ACHN (cell line): ENCODE measurements at places on chromosomes 5 and 9.

DNA sequence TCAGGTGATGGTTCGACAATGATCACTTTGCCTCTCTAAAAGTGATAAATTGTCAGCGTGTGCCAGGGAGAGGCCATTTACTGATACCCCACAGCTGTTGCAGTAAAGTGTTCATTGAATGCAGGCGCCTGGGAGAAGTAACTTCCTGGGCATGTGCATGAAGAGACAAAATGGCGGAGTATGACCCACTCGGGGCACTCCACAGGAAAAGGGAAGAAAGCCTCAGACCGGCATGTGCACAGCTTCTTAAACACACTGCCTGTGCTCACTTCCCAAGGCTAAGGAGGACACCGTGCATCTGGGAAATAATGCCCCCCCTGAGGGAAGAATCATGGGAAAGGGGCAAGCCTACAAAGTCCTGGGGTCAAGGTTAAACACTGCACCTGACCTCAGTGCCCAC lies 329.5 kb downstream of the ICE1 start:
- no peak for DNase-seq

DNA sequence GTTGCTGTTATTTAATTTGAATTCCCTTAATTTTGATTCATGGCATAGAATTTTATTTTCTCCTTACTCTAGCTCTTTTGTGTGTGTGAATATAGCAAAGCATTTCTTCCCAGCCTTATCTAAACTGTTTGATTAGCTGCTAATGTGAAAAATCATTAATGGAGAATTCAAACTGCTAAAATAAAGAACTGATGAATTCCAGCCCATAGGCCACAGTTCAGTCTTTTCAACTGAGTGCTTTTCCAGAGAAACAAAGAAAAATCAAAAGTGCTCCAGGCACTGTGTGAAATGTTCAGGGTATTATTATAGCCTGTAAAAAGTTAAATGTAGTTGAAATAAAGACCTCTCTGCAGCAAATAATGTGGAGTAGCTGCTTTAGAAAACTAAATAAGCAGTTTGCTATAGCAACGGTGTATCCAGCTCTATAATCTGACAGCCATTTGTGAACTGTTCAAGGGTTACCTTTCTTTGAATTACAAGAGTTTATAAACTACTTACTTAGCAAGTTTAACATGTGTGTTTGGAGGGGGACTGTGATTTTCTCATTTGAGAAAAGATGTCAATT lies 123.8 kb downstream of the GIN1 start:
- DNase-seq, result no peak

- no peak for DNase-seq
These were observed 12.1 kb downstream of the MTRR start for GRCh38 chr5:7881091-7881490.

GRCh38 chr9:16344343-16344742 lies 526.1 kb downstream of the BNC2 start:
- DNase-seq, result peak; percentile 35

DNA sequence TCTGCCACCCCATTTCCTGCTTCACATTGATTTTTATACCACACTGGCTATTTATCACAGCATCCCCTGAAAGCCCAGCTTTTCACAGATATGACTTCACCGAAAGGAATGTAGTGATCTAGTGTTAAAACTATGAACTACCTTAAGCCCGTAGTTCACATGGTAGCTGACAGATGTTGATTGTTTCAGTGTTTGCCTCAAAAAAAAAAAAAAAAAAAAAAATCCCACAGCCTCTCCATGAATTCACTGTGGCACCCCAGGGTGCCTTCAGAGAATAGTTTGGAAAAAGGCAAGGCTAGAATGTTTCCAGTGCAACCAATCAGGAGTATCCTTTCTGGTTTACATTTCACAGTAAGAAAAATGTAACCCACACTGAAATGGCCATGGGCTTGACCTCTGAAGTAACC lies 37.1 kb downstream of the GLIS3 start:
- peak; percentile 94 for DNase-seq

DNA sequence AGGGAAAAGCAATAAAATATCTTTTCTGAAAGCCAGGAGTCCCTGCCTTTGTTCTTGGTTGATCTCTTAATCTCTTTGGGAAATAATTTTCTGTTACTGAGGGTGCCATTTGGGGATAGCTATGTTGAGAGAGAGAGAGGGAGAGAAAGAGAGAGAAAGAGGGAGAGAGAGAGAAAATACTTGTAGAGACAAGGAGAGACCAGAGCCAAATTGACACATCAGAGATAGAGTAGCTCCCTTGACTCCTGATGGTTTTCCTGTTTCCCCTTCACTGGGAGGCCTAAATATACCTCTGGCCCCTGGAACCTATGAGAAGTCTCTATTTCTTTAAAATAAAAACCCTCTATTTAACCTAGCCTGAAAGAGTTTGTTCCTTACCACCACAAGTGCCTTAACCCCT lies 14.9 kb downstream of the CMYA5 start:
- DNase-seq, result no peak

GRCh38 chr9:103649086-103649485 lies 445.0 kb upstream of the SMC2 start:
- DNase-seq, result no peak

DNA sequence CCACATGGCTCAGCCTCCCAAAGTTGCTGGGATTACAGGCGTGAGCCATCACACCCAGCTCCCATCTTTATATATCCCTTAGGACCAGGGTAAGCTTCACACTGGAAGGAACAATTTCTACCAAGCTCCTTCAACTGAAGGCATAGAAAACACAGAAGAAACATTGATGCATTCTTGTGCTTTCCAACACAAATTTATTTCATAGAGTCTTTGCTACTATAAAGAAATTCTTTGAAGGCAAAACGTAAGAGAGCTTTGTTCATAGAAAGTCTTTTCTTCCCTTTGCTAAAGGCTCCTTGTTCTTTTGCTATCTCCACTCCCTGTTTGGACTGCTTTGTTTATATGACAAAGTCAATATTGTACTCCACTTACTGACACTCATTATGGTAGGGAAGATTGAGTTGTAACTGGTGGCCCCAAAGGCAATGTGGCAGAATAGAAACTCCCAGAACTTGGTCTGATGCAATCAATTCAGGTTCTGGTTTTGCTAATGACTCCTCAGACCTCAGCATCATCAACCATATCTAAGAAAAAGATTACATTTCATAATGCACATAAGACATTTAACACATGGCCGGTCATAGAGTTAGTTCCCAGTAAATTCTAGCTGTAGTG lies 97.4 kb upstream of the CLINT1 start:
- DNase-seq, result no peak

GRCh38 chr9:76004526-76004925 lies 114.1 kb downstream of the PCSK5 start:
- no peak for DNase-seq

- no peak for DNase-seq
These were observed 135.9 kb downstream of the RNF180 start for GRCh38 chr5:64301566-64301965.

- DNase-seq, result no peak
These were observed 122.9 kb upstream of the IL12B start for GRCh38 chr5:159453209-159453608.
